ENCODE measurements at places on chromosomes 3 and 15. TPM values are rescaled to one million over a fixed set of nuclear protein-coding genes. Genes with fewer than 3 reads are reported as not detected.

CEMIP gene
- under 0.01 TPM for total RNA-seq

GOLGA8M gene
- total RNA-seq, result 0.55 TPM

GRCh38 chr3:151293127-151293526, 14.8 kb upstream of the P2RY14 start:
- H3K4me3 ChIP-seq, result no peak overlapping the region
- no peak overlapping the region for H3K27ac ChIP-seq
- no peaks in the 10 kb centered on the region for H3K27me3 ChIP-seq
- H3K36me3 ChIP-seq, result no peaks in the 10 kb centered on the region
- no peak for DNase-seq
- no peaks in the 10 kb centered on the region for H3K4me1 ChIP-seq

DNA sequence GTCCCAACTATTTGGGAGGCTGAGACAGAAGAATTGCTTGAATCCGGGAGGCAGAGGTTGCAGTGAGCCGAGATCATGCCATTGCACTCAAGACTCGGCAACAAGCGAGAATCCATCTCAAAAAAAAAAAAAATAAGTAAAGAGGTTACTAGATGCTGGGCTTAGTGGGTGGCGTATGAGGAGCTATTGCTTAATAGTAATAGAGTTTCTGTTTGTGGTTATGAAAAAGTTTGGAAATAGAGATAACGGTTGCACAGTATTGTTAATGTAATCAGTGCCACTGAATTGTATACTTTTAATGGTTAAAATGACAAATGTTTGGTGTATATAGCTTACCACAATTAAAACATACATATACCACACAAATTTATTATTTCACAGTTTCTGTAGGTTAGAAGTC, 14.7 kb upstream of the HHATL start:
- H3K4me1 ChIP-seq, result no peaks in the 10 kb centered on the region
- no peaks in the 10 kb centered on the region for H3K27me3 ChIP-seq
- no peak for DNase-seq
- no peaks in the 10 kb centered on the region for H3K36me3 ChIP-seq
- H3K27ac ChIP-seq, result no peak overlapping the region

DNA sequence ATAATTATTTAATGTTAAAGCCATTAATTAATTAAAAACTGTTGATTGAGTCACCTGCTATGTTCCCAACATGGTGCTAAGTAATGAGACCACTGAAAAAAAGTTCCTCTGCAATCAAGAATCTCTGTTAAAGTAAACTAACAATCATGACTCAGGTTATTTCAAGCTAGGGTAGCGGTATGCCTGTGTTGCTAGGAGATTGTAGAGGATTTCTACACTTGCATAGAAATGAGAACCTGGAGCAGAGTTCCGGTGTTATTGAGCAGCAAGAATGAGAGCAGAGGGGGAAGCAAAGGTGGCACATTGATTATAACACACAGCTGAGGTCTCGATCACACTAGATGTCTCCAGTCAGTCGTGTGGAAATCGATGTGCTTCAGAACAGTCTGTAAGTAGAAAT, 41.4 kb downstream of the C3orf85 start:
- H3K4me3 ChIP-seq, result no peak overlapping the region
- H3K27ac ChIP-seq, result no peak overlapping the region
- DNase-seq, result no peak
- H3K27me3 ChIP-seq, result no peaks in the 10 kb centered on the region

DNA sequence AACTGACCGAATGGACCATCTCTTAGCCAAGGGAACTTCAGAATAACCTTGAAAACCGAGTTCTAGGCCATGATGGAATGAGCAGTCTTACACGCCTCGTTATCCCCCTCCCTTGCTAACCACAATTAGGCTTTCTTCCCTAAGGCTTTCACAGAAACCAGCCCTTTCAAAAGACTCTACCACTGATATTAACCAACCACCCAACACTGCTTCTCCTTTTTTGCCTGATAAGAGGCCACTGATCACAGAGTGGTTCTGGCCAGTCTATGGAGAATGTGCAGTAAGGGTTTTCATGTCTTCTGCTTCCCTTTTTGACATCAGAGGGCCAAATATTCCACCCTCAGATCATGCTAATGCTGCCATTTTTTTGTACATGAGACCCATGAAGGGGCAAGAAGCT, 59.3 kb downstream of the MCF2L2 start:
- H3K4me3 ChIP-seq, result no peak overlapping the region
- H3K36me3 ChIP-seq, result no peaks in the 10 kb centered on the region
- no peak overlapping the region for H3K27ac ChIP-seq
- no peak for DNase-seq
- H3K27me3 ChIP-seq, result no peaks in the 10 kb centered on the region

DNA sequence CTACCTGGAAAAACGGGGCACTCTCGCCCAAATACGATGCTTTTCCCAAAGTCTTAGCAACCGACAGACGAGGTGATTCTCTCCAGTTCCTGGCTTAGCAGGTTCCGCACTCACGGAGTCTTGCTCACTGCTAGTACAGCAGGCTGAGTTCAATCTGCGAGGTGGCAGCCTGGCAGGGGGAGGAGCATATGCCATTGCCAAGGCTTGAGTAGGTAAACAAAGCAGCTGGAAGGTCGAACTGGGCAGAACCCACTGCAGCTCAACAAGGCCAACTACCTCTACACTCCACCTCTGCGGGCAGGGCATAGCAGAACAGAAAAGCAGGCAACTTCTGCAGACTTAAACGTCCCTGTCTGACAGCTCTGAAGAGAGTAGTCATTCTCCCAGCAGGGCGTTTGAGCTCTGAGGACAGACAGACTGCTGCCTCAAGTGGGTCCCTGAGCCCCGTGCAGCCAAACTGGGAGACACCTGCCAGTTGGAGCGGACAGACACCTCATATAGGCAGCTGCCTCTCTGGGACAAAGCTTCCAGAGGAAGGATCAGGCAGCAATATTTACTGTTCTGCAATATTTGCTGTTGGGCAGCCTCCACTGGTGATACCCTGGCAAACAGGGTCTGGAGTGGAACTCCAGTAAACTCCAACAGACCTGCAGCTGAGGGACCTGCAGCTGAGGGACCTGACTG, 73.4 kb upstream of the CADM2 start:
- DNase-seq, result no peak
- H3K4me1 ChIP-seq, result no peaks in the 10 kb centered on the region
- H3K27me3 ChIP-seq, result no peaks in the 10 kb centered on the region
- H3K36me3 ChIP-seq, result no peaks in the 10 kb centered on the region
- no peak overlapping the region for H3K27ac ChIP-seq

GRCh38 chr3:64612916-64613526, 74.8 kb downstream of the ADAMTS9 start:
- peaks cover 33% of the 10 kb centered on the region for H3K4me1 ChIP-seq
- DNase-seq, result peak; percentile 65
- H3K4me3 ChIP-seq, result peak overlapping the region; percentile 27
- H3K36me3 ChIP-seq, result peaks cover 6% of the 10 kb centered on the region
- peak overlapping the region; percentile 94 for H3K27ac ChIP-seq
- H3K27me3 ChIP-seq, result no peaks in the 10 kb centered on the region

DNA sequence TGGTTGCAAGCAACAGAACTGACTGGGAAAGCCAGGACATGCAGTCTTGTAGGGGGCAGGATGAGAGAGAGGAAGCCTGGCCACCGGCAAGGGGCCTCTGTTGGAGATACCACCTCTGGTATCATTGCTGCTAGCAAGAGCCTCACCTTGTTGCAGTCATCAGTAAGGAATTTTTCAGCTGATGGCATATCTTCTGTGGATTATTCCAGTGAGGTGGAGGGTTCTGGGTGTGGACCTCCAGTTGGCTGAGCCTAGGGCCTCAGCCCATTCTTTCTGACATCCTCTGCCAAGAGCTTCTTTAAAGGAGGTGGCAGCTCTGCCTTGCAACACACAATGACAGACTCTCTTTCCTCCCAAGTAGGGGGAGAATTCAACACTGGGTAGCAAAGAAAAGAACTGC, 128.9 kb downstream of the AQP9 start:
- H3K36me3 ChIP-seq, result no peaks in the 10 kb centered on the region
- no peak overlapping the region for H3K4me3 ChIP-seq
- no peaks in the 10 kb centered on the region for H3K4me1 ChIP-seq
- no peaks in the 10 kb centered on the region for H3K27me3 ChIP-seq
- no peak for DNase-seq

GRCh38 chr3:146274833-146275232, 23.9 kb upstream of the PLSCR4 start:
- H3K4me3 ChIP-seq, result no peak overlapping the region
- peak overlapping the region; percentile 73 for H3K27ac ChIP-seq
- no peaks in the 10 kb centered on the region for H3K36me3 ChIP-seq
- peaks cover 31% of the 10 kb centered on the region for H3K4me1 ChIP-seq
- H3K27me3 ChIP-seq, result no peaks in the 10 kb centered on the region

DNA sequence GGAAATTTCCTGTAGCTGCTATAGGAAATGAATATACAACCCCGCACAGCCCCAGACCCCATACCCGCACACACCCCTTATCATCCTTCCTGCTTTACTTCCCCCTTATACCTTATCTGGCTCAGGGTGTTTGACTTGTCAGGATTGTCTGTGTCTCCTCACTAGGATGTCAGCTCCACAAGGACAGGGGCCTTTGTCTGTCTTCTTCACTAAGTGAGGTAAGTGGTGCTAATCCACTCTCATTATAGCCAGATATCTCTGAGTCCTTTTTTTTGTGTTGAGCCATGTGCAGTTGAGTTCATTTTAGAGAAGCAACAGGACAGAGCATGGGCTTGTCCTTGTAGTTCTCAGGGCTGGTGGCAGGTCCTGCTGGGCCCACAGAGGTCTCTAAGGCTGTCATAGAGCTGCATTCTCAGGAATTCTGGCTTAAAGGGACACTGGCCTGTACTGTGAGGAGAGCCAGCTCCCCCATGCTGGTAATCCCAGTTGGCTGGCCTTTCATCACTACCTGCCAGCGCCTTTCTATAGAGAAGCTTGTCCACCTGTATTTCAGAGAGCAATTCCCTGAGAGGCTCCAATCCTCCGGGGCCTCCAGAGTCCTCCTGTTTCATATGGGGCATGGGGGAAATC, 9.0 kb downstream of the KY start:
- no peaks in the 10 kb centered on the region for H3K4me1 ChIP-seq
- H3K36me3 ChIP-seq, result no peaks in the 10 kb centered on the region
- H3K27ac ChIP-seq, result no peak overlapping the region
- H3K4me3 ChIP-seq, result no peak overlapping the region
- no peak for DNase-seq

DNA sequence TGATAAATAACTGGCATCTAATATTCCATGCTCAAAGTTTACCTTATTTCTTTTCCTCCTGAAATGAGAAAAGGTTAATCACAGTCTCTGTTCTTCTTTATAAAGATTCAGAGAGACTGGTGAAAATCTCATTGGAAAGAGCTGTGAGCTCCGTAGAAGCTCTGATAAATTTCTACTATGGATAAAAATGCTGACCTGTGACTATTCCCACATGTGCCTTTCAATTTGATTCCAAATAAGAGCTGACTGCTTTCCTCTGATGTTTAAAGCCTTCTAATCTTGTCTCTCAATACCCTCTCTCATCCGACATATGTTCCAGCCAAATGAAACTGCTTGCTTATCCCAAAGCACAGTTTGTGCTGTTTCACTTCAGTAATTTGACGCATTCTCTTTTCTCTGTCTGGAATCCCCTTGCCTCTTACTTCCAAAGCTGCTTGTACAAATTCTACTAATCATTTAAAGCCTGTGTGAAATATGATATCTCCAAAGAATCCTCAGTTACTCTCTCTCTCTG, 130.1 kb downstream of the RTP4 start:
- no peak for DNase-seq
- no peak overlapping the region for H3K27ac ChIP-seq
- H3K4me3 ChIP-seq, result no peak overlapping the region
- no peaks in the 10 kb centered on the region for H3K4me1 ChIP-seq
- no peaks in the 10 kb centered on the region for H3K27me3 ChIP-seq

- no peaks in the 10 kb centered on the region for H3K27me3 ChIP-seq
- no peaks in the 10 kb centered on the region for H3K36me3 ChIP-seq
- DNase-seq, result peak; percentile 63
- H3K4me3 ChIP-seq, result no peak overlapping the region
Measured at GRCh38 chr3:154180836-154181691, 59.9 kb downstream of the ARHGEF26 start.

- H3K27ac ChIP-seq, result no peak overlapping the region
- DNase-seq, result no peak
- H3K4me1 ChIP-seq, result no peaks in the 10 kb centered on the region
- no peak overlapping the region for H3K4me3 ChIP-seq
Measured at GRCh38 chr3:77869423-77869822, 829.5 kb downstream of the ROBO2 start.

DNA sequence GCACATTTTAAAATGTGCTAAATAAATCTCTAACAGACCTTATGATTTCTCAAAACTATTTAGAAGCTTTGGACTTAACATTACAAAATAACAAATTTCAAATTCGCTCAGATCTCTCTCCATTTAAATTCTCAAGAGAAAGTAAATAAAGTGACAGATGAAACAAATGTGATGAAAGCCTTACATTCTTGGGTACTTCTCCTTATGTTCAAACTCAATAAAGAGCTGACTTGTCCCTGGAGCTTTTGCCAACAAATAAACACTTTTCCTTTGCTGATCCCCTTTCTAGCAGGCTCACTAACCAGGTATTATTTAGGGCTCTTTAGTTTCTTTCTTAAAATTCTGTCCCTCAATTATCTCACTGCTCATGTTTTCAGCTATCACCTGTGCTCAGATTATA, 259.1 kb upstream of the ARPP21 start:
- no peak for DNase-seq
- no peaks in the 10 kb centered on the region for H3K27me3 ChIP-seq
- H3K4me1 ChIP-seq, result no peaks in the 10 kb centered on the region
- H3K36me3 ChIP-seq, result no peaks in the 10 kb centered on the region

DNA sequence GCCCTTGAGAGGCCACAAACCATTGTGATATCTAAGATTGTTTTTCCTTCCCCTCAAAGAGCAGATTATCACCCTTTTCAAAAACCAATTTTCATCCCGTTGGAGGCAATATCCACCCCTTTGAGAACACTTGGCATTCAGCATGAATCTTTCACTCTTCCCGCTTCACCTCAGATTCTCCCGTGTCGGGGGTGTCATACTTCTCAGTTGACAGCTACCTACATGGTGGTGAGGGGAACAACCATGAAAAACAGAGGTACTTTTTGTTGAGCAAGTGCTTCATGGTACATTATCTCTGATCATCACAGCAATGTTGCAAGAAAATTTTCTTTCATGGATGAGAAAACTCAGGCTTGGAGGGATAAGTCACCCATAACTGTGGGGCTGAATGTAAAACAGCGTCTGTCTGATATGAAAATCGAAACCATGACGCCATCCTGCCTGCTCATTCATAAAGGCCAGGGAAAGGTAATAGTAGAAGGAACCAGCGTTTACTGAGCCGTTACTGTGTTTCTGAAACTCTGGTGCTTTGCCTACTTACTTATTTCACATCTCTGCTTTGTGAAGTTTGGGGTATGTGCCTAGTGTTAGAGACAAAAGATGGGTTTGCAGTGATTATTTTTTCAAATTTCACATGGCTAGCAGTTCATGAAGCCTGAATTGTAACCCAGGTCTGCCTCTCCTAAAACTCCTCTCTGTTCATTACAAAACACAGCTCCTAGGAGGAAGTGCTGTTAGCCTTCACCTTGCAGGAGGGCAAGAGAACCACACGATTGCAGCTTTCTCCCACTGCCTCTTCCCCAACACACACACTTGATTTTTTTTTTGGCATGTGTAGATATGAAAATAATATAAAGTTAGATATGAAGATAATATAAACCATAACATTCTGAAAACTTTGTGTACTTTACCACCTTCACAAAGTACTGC, 35.4 kb downstream of the SV2B start:
- no peak overlapping the region for H3K4me3 ChIP-seq
- DNase-seq, result no peak
- no peaks in the 10 kb centered on the region for H3K36me3 ChIP-seq

GRCh38 chr15:70320077-70320476, 222.4 kb upstream of the TLE3 start:
- H3K27ac ChIP-seq, result peak overlapping the region; percentile 88
- peaks cover 68% of the 10 kb centered on the region for H3K4me1 ChIP-seq
- no peak for DNase-seq
- no peak overlapping the region for H3K4me3 ChIP-seq
